GM23248 (cell line): ENCODE measurements at places on chromosomes 12 and 14. TPM values are rescaled to one million over a fixed set of nuclear protein-coding genes. Genes with fewer than 3 reads are reported as not detected.

OR4E2 gene
- total RNA-seq = not detected in 2 replicates

KRT86 gene
- 0.11 TPM in 1 of 2 replicates, not detected in the other for total RNA-seq

GYS2 gene
- not detected in 2 replicates for total RNA-seq

STYX gene
- 19.3 and 20.1 TPM in 2 replicates for total RNA-seq

ALDH2 gene
- total RNA-seq = 21.7 and 22.3 TPM in 2 replicates

RIMBP2 gene
- not detected in 2 replicates for total RNA-seq

SPRYD3 gene
- total RNA-seq = 42.5 and 48.7 TPM in 2 replicates

SLCO1A2 gene
- not detected in 2 replicates for total RNA-seq

NPAS3 gene
- 0.65 TPM in 1 of 2 replicates, not detected in the other for total RNA-seq

- peak; percentile 73 for DNase-seq
Measured at GRCh38 chr12:64004641-64005040, 160.1 kb downstream of the SRGAP1 start.

- peak; percentile 36 for DNase-seq
Measured at GRCh38 chr14:51548187-51548586, 103.5 kb upstream of the FRMD6 start.

- no peak for DNase-seq
Measured at GRCh38 chr12:104734541-104735095, 223.5 kb downstream of the SLC41A2 start.

DNA sequence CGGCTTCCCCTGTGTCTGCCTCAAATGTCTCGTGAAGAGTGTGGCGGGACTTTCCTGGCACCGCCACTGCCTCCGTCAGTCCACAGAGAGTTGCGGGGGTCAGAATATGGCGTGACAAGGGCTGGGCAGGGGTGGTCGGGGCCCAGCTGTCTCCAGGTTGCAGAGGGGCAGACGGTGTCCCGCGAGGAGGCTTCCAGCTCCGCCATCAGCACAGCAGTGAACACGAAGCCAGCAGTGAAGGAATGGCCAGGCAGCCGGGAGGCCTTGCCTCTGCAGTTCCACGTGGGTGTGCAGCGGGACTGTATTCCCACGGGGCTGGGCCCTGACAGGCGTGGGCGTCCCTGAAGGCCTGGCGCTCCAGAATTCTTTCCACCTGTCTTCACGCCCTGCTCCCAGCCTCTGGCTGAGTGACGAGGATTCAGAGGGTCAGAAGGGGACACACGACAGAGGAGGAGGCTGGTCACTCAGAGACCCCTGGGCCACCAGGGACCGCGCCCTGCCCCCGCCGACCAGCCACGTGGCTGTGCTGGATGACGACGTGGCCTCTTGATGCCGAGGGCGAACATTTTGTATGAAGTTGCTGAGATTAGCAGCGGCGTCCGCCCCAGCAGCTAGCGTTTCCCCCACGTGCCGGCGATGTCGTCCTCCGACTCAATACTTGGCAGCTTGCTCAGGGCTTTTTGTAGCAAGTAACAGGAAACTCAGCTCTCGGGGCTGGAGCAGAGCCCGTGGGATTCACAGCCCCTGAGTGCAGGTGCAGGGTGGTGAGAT lies 25.0 kb upstream of the GALNT9 start:
- no peak for DNase-seq

DNA sequence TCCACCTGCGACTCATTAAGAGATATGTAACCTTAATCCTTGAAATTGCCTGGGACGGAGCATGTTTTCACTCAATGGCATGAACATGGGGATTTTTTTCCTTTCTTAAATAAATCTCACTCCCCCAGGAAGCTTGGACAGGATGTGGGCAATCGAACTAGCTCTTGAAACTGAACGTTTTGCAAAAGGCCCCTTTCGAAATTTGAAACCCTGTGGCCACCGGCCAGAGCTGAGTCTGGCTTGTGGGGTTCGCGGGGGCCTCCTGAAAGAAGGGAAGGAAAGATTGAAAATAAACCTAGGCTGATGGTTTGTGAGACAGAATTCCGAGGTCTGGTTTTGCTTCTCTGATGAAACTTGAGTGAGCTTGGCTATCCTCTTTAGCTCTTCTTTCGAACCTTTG lies 101.4 kb upstream of the RTL1 start:
- no peak for DNase-seq

DNA sequence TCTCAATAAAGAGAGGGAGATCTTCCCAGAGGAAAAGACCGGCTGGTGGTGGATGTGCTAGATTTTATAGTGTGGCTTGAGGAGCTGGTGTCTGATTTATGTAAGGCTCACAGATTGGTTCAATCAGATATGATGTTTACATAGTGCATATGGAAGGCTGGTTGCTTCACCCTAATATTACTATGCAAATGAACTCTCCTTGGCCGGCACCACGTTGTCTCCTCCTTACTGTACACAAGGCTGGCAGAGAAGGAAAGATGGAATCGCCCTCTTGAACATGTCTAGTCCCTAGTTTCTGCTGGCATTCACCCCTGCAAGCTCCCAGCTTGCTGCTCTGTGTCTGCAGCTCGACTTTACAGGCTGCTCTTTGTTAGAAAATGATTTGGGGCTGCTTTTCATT lies 8.9 kb downstream of the FAM186A start:
- peak; percentile 35 for DNase-seq

- DNase-seq = no peak
Measured at GRCh38 chr12:111503116-111503515, 96.0 kb downstream of the ATXN2 start.

- DNase-seq = no peak
Measured at GRCh38 chr14:22803687-22803974, 11.6 kb downstream of the SLC7A7 start.

DNA sequence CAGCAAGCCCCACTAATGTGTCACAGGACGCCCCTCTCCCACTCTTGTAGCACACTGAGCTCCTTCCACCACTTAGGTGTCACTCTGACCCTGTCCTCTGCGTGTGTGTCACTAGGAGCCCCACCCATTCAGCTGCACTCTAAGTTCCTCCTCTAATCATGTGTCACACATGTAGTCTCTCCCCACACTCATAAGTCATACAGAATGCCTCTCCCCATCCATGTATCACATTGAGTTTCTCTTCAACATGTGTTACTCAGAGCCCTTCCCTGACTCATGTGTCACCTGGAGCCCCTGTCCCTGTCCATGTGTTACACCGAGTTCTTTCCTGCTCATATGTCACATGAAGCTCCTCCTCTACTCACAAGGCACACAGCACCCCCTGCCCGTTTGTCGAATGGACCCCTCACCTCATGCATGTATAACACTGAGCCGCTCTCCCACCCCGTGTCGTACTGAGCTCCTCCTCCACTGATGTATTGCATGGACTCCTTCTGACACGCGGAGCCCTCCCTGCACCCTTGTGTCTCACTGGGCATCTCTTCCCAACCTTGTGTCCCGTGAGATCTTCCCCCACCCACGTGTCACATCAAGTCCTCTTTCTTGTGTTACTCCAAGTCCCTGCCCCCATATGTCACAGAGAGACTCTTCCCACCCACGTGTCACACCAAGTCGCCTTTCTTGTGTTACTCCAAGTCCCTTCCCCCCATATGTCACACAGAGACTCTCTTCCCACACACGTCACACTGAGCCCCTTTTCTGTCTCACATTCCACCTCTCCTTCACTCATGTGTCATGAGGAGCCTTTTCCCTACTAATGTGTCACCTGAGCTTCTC lies 31.0 kb downstream of the RTL1 start:
- peak; percentile 74 for DNase-seq

DNA sequence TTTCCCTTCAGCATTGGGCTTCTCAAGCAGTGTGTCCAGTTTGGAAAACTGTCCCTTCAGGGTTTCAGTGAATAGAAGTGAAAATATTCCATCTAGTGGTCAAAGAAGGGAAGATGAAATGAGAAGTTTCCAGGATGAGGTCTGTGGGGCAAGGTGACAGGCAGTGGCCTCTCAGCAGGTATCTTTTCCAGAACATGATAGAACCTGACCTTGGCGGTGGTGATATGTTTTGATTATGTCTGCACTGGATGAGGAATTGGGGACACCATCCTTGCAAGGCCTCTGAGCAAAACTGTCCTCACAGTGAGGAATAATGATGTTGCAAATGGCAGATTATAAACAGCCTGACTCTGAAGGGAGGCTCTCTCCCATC lies 4.7 kb downstream of the GPX2 start:
- peak; percentile 46 for DNase-seq

GRCh38 chr14:102565959-102566358 lies 26.5 kb upstream of the RCOR1 start:
- no peak for DNase-seq

DNA sequence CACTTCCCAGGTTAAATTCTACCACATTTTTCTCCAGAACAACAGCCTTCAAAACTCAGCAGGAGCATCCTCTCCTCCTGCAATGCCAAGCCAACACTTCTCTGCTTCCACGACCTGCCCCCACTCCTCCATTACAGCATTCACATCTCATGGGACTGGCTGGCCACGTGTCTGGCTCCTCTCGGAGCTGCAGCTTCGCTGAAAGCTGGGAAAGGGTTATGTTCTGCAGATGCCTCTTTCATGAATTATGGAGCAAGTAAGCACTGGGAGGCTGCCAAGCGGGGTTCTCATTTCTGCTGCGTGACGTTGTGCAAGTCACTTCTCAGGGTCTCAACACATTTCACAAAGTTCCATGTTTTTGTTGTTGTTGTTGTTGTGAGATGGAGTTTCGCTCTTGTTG lies 142.2 kb upstream of the RFLNA start:
- DNase-seq = peak; percentile 24

DNA sequence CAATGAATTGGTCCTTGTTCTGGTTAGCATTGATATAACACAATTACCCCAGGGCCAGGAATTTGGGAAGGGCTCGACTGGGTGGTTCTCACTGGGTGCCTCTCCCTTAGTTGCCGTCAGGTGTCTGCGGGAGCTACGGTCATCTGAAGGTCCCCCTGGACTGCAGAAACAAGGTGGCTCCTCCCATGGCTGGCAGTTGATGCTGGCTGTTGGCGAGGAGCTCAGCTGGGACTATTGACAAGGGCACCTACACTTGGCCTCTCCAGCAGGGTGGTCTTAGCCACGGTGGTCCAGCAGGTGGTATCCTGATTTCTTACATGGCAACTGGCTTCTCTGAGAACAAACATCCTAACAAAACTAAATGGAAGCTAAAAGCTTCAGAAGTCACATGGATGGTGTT lies 41.0 kb upstream of the RGS6 start:
- DNase-seq = no peak

GRCh38 chr14:65263177-65263788 lies 149.2 kb upstream of the FUT8 start:
- DNase-seq = peak; percentile 63

GRCh38 chr14:95218006-95218405 lies 60.7 kb upstream of the DICER1 start:
- no peak for DNase-seq

GRCh38 chr14:34700622-34701130 lies 13.7 kb downstream of the CFL2 start:
- DNase-seq = peak; percentile 34

DNA sequence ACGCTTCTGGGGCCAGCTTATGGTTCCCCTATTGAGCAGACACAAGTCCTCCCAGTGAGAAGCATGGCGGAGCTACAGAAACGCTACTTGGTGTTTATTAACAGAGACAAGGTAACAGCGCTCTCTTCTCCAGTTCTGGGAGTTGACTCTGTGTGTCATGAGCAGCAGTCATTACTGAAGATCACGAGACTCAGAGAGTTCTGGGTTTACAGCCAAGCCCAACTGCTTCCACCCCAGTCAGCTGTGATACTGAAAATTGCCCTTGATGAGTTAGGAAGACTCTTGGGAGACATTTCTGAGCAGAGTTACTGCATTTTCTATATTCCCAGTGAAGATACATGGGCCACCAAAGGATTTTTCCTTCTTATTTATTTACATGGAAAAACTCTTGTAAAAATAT lies 48.6 kb downstream of the CFAP251 start:
- DNase-seq = no peak

DNA sequence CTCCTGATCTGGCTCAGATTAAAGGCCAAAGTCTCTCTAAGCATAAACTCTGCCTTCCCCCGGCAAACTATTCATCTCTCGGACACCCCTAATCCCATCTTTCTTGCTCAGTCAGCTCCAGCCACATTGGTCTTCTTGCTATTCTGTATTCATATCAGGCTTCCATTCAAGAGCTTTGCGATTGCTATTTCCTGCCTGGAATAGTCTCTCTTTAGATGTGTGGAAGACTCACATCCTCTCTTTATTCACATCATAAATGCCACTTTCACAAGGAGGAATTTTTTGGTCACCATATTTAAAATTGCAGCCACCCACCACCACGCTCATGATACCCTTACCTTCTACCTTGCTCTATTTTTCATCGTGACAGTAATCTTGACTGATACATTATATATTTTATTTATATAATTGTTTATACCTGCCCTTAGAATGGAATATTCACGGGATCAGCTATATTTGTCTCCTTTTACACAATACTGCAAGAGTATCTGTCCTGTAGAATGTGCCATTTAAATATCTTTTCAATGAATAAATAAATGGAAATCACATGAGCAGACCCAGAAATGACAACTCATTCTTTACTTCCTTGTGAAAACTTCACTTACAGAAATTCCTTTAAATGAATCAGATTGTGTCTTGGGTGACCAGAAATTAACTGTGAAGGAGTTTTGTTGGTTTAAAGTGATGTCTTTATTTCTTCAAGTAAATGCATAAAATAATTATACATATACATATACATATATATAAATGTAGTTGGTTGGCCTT lies 780.6 kb upstream of the FLRT2 start:
- no peak for DNase-seq

- peak; percentile 13 for DNase-seq
Measured at GRCh38 chr14:96832351-96832750, 35.2 kb downstream of the VRK1 start.
